DMS53 (cell line): ENCODE measurements at places on chromosomes 6 and 20.

DNA sequence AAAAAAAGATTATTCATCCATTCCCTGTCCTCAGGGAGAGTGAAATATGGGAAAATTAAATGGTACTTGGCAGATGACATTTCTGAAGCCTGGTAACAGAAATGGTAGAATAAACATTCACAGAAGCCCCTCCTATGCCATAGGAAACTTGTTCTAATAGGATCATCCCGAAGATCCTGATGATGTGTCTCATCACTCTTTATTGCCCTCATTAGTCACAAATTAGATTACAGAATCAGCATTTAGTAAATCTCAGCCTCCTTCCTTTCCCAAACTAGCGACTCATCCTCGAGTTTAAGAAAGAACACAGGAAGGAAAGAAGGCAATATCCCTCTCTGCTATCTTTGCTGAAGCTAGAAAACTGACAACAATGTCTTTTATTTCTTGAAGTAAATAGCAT, 154.4 kb downstream of the TMEM200A start:
- no peak for DNase-seq

GRCh38 chr20:21342656-21343345, 39.7 kb downstream of the XRN2 start:
- DNase-seq: no peak

DNA sequence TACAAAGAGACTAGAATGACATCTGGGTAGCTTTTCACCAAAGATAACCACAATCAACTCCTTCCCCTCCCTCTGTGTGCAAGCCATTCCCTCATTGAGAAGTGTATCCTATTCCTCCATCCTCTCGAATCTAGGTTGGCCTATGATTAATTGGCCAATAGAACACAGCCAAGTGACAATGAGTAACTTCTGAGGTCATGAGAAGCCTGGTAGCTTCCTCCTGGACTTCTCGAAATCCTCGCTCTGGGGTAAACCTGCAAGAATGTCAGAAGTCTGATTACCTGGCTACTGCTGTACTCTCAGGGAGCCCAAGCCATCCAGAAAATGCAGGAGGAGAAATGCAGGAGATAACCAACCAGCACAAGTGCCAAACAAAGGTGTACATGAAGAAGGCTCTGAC, 13.1 kb downstream of the ARHGAP18 start:
- DNase-seq: no peak

- DNase-seq: no peak
Observed at GRCh38 chr6:46390153-46390876, 100.9 kb downstream of the RCAN2 start.
